Stimulated activated CD8-positive, alpha-beta memory T cell treated with anti-CD3 and anti-CD28 coated beads, Interleukin-15, amount 100 ng/mL, for 48 hours (primary cell): ENCODE measurements at places on chromosomes 1 and 21.
A peak's percentile ranks its signal among the peaks of the same experiment; 100 is the strongest.

DNA sequence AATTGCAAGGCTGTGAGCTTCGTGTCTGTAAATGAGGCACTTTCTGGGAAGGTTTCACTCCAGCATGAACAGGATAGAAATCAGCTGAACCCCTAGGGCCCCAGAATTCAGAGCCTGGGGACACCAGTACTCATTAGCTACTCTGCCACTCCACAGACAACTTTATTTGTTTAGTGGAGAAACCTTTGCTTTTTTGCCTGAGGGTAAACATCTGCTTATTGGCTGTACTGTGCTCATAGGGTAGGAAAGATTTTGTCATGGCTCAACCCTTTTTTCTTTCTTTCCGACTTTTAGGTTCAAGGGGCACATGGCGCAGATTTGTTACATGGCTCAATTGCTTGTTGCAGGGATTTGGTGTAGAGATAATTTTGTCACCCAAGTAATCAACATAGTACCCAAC is 138.4 kb upstream of the BACE2 start:
- no peak for DNase-seq

DNA sequence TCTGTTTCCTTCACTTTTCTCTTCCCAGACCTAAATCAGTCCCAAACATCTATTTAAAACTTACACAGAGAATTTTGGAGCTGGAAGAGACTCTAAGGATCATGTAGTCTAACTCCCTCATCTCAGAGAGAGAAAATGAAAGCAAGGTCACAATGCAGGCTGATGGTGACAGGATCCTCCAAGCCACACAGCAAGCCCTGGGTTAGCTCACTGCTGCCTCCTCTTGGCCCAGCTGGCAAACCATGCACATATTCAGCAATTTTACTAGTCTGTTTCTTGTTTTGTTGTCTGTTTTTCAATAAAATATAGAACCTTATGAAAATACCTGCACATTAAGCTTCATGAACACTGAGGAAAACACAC is 27.7 kb upstream of the LY9 start:
- peak; percentile 71 for DNase-seq

- no peak for DNase-seq
Measured at GRCh38 chr1:18246543-18246942, 138.9 kb downstream of the IGSF21 start.

DNA sequence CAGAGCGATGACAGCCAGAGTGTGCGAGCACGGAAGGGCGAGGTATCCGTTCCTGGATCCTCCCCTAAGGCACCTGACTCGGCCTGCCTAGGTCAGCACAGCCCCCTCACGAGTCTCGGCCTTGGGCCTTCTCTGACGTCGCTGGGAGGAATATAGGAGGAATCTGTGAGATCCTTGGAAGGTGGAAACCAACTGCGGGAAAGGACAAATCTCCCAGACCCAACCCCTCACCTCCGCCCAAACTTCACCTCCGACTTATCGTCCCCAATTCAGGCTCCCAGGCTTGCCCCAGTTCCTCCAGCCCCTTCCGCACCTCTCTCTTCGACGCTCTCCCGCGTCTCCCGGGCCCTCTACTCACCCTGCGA is 494 bp downstream of the APH1A start:
- DNase-seq: no peak

- DNase-seq: no peak
Measured at GRCh38 chr1:208332774-208333126, 88.6 kb upstream of the PLXNA2 start.

GRCh38 chr1:63322944-63323864 is 837 bp downstream of the FOXD3 start:
- no peak for DNase-seq
